ENCODE measurements at places on chromosomes 1 and 21. TPM values are rescaled to one million over a fixed set of nuclear protein-coding genes. Genes with fewer than 3 reads are reported as not detected.

DNA sequence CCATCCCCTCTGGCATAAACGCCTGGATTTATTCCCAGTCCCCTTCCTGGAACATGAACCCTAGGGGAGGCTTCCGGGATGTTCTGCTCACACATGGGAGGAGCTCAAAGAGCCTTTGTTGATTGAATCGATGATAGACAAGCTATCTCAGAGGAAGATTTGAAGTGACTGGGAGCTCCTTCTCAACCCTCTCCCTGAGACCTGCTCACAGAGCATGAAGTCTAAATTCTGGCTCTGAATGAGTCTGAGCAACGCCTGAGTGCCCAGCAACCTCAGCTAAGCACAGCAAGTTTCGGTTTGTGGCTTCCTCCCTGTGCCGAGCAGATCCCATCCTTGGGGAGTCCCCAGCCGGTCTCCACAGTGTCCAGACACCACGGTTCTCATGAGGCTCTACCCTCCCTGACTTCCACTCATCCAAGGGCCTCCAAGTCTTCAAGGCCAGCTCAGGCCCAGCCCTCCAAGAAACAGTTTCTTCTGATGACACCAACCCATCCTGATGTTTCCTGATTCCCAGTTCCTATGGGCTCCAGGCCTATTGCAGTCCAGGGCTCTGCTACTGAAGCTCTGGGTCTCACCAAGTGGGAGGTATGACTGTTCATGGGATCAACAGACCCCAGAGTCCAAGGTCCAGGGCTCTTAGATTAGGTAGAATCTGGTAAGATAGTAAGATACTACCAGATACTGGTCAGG, 190.8 kb downstream of the DYRK1A start:
- H3K4me1 ChIP-seq: no peaks in the 10 kb centered on the region
- no peaks in the 10 kb centered on the region for H3K27me3 ChIP-seq
- DNase-seq: no peak

GRCh38 chr1:93574991-93575390, 106.6 kb downstream of the BCAR3 start:
- H3K4me1 ChIP-seq: no peaks in the 10 kb centered on the region
- no peak overlapping the region for H3K4me3 ChIP-seq
- DNase-seq: no peak
- H3K36me3 ChIP-seq: no peaks in the 10 kb centered on the region

- H3K27me3 ChIP-seq: no peaks in the 10 kb centered on the region
- no peak overlapping the region for H3K4me3 ChIP-seq
- no peak overlapping the region for H3K27ac ChIP-seq
- no peaks in the 10 kb centered on the region for H3K4me1 ChIP-seq
Measured at GRCh38 chr1:99580451-99580850, 65.5 kb upstream of the PALMD start.

DNA sequence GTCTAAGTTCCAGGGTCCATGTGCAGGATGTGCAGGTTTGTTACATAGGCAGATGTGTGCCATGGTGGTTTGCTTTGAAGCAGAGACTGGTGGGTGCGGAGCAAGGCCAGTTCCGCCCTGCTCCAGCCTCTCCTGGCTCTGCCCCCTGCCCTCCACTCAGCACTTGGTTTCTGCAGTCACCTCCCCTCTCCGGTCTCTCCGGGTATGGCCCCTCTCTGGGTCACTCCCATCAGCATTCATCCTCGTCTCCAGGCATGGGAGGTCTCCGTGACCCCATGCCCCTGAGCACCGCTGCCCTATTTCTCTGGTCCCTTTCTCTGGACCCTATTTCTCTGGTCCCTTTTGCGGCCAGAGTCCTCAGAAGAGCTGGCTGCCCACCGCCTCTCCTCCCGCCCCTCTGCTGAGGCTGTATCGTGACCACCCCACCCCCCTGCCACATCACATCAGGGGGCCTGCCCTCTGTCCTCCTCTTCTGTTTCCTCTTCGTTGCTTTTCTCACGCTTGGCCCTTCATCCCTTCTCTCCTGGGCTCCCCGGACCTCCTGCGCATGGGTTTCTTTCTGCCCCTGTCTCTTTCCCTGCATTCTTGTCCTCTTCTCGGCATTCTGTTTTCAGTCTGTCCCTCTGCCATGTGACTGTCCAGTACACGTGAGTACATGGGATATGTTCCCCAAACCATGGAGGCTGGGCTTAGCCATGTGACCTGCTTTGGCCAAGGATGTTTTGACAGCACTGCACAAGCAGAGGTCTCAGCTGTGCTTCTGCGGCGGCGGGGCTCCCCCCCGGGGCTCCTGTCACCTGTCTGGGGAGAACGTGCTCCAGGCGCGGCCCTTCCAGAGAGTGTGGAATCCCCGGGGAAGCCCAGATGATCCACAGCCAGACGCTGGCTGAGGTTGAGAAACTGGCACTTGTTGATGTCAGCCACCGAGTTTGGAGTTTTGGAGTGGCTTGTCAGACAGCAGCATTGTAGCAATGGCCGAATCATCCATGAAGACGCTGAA, 54.4 kb upstream of the C1orf174 start:
- no peak overlapping the region for H3K4me3 ChIP-seq
- no peak overlapping the region for H3K27ac ChIP-seq
- no peaks in the 10 kb centered on the region for H3K36me3 ChIP-seq
- no peaks in the 10 kb centered on the region for H3K4me1 ChIP-seq

GRCh38 chr1:155529929-155530328, 32.7 kb downstream of the ASH1L start:
- peaks cover 4% of the 10 kb centered on the region for H3K4me1 ChIP-seq
- no peak overlapping the region for H3K27ac ChIP-seq
- no peaks in the 10 kb centered on the region for H3K36me3 ChIP-seq
- DNase-seq: no peak

DNA sequence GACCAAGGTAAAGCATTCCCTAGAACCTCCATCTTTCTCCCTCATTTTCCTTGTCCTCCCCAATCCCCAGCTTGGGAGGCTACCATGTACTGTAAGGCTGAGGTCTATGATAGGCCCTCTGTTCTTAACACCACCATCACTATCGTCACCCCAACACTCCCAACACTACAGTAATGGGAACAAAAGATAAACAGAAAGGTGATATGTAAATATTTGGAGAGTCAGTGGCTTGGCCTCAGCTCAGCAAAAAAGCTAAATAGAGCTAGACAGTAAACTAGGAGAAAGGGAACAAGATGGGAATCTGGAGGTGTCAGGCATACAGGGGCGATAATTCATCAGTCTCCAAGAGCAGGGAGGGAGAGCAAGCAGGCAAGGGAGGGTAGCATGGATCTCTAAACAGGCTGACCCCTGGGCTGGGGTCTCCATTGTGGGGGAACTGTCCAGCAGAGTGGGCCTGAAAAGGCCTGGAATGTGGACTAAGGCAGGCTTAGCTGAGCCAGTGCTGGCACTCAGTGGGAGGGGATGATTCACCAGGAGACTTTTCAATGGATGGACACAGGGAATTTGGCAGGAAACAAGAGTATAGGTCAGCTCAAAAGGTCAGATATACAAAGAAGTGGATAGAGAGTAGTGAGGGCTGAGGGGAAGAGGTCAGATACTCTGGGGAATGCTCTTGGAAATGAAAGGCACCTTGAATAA, 6.7 kb downstream of the WNT2B start:
- no peak for DNase-seq
- H3K4me1 ChIP-seq: no peaks in the 10 kb centered on the region
- no peaks in the 10 kb centered on the region for H3K36me3 ChIP-seq

GRCh38 chr1:27026621-27027574, 14.2 kb upstream of the TENT5B start:
- no peak overlapping the region for H3K27ac ChIP-seq
- no peaks in the 10 kb centered on the region for H3K36me3 ChIP-seq
- no peaks in the 10 kb centered on the region for H3K27me3 ChIP-seq
- no peak overlapping the region for H3K4me3 ChIP-seq
- no peak for DNase-seq

DNA sequence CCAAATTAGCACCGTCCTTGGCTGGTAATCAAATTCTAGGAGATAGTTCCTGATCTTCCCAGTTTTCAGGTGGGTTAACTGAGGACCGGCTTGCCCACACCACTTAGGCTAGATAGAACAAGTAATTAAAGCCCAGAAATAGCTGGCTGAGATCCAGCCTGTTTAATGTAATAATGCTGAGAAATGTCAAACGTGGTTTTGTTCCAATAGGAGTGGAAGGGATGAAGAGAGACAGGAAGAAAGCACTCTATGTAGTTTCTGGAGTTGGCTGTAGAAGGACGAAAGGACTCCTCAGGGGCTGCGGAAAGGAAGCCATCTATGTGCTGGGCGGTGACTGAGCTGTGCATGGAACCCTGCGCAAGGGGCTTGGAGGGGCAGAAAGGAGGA, 18.6 kb downstream of the NAV1 start:
- H3K36me3 ChIP-seq: no peaks in the 10 kb centered on the region
- DNase-seq: no peak
- peaks cover 5% of the 10 kb centered on the region for H3K4me1 ChIP-seq
- no peak overlapping the region for H3K4me3 ChIP-seq

The SAMD11 gene
- total RNA-seq: not detected

The SPAG17 gene
- total RNA-seq: not detected

The ACADM gene
- total RNA-seq: 20.9 TPM
